ENCODE measurements at places on chromosomes 12 and 14.

- DNase-seq: no peak
Measured at GRCh38 chr14:50334211-50334610, 22.1 kb downstream of the DMAC2L start.

- no peak for DNase-seq
Measured at GRCh38 chr14:101477648-101478047, 83.6 kb upstream of the DIO3 start.

GRCh38 chr14:87113286-87113685, 879.7 kb downstream of the GALC start:
- DNase-seq: no peak

- DNase-seq: peak; percentile 48
Measured at GRCh38 chr14:50773632-50774541, 57.1 kb downstream of the NIN start.

DNA sequence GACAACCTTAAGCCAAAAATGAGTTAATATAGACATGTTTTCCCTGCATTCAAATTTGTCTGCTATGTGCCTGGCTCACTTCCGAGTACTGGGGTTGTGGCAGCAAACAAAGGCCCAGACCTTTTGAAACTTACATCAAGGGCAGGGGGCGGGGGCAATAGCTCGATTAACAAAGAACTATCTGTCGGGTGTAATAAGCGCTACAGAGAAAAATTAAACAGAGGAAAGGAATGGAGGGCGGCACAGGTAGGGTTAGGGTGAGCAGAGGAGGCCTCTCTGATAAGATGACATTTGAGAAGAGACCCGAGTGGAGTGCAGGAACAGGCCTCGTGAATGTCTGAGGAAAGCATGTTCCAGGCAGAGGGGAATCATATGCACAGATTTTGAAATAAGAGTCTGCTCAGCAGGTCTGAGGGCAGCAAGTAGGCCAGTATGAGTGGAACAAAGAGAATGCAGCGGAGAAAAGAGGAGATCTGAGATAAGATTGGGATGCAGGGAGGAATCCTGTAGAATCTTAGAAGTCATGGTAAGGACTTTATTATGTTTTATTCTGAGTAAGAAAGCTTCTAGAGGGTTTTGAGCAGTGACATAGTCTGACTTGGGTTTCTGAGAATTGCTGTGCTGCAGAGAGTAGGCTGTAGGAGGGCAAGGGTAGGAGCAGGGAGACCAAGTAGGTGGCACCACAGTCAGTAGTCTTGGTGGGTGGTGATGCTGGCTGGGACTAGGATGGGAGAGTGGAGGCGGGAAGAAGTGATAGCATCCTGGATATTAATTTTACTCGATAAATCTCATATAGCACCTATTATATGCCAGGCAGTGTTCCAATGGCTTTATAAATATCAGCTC, 52.6 kb downstream of the BICDL1 start:
- DNase-seq: no peak

- no peak for DNase-seq
Measured at GRCh38 chr12:63045020-63045860, 105.8 kb downstream of the AVPR1A start.

- DNase-seq: no peak
Measured at GRCh38 chr12:24198936-24199671, 249.6 kb upstream of the SOX5 start.

DNA sequence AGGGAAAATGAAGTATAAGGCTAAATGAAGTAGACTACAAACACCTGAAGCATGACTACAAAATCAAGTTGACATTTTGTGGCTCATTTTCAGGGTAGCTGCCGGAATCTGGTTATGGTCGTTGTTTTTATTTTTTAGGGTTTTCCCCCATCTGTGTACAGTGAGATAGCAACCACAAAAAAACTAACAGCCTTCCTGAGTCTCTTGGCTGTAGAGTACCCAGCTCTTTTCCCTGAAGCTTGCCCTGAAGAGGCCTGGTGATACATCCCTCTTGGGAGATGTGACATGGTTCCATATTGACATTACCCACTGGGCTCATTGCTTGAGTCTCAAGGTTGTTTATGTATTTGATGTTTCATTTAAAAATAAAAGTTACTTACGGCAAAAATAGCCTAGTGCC, 424.0 kb downstream of the ZFP36L1 start:
- peak; percentile 65 for DNase-seq

GRCh38 chr12:11749943-11750690, 100.6 kb downstream of the ETV6 start:
- DNase-seq: peak; percentile 85
